GM23248 (cell line): ENCODE measurements at places on chromosomes 3 and 15.

DNA sequence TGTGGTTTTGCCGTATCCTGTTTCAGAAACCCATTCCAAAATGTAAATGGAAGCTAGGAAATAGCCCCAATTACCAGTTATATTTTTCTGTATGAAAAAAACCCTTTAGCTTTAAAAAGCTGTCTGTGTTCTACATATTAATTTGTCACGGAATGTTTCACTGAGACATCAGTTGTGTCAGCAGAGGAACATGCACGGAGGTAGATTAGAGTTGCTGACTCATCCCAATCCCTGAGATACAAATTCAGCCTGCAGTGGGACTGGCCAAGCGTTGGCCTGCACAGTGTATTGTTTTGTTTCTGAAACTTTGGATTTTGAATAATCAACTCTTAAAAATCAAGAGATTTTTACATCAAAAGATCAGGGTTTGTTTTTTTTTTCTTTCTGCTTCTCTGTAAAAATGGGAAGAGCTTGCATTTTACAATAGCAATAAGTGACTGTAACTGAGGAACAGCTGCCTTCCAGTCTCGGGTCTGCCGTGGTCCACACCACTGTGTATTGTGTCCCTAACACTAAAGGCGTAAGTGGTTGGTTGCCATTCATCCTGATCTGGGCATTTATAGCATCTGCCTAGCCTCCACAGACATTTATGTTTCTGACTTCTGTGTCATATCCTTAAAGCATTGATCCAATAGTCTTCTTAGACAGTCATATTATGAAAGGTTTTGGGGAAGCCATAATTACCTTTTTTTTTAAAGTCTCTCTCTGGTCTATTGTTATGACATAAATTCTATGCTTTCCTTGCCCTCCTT is 218.1 kb downstream of the ADAMTSL3 start:
- peak; percentile 90 for DNase-seq

DNA sequence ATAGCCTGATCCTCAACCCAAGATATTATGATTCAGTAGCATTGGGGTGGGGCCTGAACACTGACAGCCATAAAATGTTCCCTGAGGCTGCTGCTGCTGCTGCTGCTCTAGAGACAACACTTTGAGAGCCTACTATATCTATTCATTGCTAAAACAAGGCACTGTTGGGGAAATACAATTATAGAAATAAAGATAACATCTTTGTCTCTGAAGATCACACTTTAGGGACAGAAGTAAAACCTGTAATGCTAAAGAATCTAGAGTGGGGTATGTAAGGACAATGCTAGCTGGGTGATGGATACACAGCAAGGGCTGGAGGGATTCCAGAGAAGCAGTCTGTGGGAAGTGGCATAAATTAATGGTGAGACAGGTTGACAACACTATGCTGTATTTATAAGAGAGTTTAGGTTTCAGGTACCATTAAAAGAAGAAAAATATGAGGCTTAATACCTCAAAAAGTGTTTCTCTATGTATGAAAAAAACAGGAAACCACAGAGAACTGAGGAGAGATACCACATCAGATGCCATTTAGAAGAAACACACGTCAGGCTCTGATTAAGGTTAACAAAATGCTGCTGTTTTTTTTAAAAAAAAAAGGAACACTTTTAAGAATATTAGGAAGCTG is 115.9 kb downstream of the CBLB start:
- DNase-seq, result peak; percentile 64

DNA sequence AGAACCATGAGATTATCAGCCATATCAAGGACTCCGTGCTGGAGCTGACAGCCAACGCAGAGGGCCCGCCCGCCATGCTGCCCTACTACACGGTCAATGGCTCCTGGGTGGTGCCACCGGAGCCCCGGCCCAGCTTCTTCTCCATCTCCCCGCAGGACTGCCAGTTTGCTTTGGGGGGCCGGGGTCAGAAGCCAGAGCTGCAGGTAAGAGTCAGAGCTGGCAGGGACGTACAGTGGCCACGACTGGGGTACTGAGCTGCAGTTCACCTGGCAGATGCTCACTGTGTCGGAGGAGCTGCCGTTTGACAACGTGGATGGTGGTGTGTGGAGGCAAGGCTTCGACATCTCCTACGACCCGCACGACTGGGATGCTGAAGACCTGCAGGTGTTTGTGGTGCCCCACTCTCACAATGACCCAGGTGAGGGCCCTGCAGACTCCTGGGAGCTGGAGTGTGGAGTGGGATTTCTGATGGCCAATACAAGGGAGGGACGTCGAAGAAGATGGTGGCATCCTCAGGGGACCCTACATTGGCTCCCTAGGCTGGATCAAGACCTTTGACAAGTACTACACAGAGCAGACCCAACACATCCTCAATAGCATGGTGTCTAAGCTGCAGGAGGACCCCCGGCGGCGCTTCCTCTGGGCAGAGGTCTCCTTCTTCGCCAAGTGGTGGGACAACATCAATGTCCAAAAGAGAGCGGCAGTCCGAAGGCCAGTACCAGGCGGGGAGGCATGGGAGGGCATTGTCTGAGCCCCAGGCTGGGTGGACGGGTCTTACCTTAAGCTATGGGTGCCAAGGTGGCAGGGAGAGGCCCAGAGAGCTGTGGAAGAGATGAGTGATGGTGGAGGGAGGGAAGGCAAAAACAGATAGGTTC is 2.4 kb downstream of the MAN2A2 start:
- no peak for DNase-seq

DNA sequence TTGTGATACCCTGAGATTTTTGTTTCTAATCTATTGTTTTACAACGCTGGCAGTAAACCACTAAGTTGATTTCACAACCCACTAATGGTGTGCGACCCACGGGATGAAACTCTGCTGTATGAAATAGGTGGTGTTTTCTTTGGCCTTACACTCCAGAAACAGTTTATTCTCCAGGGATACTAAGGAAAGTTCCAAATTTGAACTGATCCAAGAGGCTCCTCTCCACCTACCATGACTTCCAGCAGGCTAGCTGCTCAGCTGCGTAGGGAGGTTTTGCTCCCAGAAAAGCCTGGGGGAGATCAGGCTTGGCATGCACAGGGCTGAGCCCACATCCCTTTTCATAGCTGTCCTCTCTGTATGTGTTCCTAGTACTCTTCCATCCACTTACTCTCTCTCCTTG is 71.5 kb downstream of the FAM174B start:
- no peak for DNase-seq

GRCh38 chr3:188734395-188734794 is 437.4 kb upstream of the TPRG1 start:
- no peak for DNase-seq

GRCh38 chr3:46359733-46360493 is 6.0 kb downstream of the CCR2 start:
- DNase-seq, result peak; percentile 60

DNA sequence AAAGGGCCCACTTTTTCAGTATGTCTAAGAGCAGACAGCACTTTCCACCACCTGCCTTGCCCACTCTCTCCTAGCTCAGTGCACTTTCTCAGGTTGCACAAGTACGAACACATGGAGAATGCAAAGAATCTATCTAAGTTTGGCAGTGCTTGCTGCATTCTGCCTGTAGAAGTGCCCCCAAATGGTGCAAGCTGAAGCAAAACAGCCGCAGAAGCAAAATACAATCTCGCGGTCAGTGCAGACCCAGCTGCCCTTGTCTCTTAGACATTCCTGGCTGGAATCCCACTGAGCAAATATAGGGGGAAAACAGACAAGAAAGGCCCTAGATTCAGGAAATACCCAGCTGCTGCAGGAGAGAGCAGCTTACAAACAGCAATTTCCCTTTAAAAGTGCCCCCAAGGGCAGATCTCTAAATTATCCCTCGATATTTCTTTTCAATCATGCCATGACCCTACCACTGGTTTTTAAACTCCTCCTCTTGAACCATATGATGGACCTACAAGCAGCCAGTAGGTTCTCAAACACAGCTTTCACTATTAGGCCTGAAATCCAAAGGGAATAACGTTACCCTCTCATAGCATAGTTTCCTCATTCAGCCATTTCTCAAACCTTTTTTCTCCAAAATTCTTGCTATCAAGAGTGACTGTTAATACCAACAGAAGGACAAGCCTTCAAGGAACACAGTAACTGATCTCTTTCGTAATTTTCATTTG is 67.0 kb downstream of the TNIK start:
- DNase-seq, result no peak

DNA sequence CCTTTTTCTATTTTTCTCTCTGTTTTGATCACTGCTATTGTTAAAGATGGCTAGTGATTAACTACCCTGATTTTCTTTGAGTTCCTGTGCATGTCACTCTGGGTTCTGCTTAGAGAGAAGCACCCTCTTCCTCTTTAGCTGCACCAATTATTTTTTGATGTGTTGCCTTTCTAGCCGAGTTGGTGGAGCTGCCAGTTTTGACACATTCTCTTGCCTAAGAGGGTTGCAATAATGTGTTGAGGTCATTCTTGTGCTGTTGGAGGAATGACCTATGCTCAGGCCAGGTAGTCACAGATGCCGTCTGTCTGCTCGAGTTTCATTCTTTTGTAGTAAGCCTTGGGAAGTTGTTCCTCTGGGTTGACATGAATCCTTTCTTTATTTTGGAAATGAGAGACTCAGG is 84.6 kb upstream of the DPH6 start:
- peak; percentile 60 for DNase-seq

GRCh38 chr3:129181819-129182218 is 1.9 kb downstream of the CNBP start:
- no peak for DNase-seq

DNA sequence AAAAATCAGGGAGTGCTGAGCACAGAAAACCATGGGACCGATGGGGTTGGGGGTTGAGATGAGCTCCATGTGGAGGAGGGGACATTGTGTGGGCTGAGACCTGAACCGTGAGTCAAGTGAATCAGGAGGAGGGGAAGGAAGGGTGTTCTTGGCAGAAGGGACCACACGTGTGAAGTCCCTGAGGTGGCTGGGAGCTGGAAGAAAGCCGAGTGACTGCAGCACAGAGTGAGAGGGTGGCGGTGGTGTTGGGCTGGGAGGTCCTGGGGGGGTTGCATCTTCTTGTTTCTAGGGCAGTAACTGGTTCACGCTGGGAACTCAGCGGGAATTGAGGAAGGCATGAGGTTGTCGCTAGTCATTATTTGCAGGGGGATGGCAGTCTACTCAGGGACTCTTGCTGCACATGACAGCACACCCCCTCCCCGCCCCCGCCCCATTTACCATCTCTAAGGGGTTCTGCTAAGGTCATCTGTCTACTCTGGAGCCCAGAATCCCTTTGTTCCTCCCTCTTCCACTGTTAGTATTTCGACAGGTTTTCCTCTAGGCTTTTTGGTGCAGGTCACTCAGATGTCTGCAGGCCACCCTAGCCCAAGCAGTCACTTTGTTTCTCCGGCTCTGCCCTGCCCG is 254.3 kb downstream of the TLE3 start:
- DNase-seq, result no peak

GRCh38 chr3:175941352-175941751 is 1082.2 kb downstream of the NAALADL2 start:
- DNase-seq, result no peak

DNA sequence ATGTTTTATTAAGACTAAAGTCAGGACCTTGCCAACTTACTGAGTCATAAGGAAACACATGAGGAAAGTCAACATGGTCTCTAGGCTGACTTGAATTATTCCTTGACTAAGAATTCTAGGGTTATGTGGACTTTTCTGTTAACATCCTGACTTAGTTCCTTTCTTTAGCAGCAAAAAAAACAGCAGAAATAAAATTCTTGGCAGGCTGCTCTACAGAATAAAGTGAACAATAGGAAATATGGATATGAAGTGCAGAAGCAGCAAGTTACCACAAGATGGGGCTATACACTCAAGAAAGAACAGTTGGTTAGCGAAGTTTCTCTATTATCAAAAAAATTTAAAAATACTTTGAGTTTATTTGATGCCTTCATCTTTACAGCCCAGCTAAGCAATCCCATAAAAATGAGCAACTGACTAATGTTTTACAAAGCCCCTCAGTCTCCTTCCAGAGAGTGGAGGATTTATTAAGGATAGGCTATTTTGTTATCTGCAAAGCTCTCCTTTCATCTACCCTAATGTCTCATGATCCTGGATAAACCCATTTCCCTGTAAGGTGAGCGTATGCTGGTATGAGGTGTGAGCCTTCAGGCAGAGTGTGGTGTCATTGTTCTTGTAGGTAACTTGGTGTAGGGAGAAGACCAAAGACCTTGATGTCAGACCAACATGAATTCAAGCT is 23.1 kb upstream of the MCCC1 start:
- peak; percentile 73 for DNase-seq

GRCh38 chr15:43150191-43150929 is 17.0 kb downstream of the TMEM62 start:
- DNase-seq, result peak; percentile 98

GRCh38 chr3:170840291-170840859 is 29.6 kb downstream of the RPL22L1 start:
- no peak for DNase-seq

DNA sequence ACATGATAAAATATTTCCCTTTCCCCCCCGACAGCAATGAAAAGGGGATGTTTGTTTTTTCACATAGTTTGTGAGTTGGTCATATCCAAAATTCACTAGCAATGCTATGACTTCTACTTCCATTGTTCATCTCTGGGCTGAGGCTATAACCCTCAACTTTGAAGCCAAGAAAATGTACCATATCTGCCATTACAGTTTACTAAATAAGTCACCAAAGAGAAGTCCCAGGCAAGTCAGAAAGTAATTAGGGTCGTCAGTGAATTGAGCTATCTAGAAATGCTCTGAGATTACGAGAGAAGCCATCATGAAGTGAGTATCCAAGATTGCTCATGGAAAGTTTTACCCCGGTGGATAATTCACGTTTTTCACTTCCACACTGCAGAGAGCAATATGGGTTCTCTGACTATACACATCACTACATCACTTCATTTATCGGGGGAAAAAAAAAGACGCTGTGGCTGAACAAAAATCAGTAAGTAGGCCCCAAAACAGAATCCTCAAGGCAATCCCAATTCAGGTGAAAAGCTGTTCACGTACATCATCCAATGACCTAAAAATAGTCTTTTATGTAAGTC is 1.4 kb downstream of the PEAK1 start:
- DNase-seq, result peak; percentile 65

DNA sequence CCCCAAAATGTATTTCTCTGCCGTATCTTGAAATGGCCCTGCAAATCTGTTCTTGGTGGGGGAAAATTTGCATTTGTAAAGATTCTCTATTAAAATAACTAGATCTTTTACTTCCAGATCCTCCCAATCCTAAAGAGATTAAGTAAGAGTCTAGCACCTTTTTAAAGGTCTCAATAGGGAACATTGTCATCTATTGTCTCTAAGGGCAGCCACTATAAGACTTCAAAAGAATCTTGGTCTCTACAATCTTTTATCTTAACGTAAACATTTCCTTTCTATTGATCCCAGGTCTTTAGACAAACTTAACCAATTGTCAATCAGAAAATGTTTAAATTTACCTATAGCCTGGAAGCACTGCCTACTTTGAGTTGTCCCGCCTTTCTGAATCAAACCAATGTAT is 1313.3 kb downstream of the ROBO2 start:
- no peak for DNase-seq
